ENCODE measurements at places on chromosomes 6 and 20.

- DNase-seq, result no peak
Observed at GRCh38 chr6:109979033-109979921, 1.2 kb downstream of the GPR6 start.

DNA sequence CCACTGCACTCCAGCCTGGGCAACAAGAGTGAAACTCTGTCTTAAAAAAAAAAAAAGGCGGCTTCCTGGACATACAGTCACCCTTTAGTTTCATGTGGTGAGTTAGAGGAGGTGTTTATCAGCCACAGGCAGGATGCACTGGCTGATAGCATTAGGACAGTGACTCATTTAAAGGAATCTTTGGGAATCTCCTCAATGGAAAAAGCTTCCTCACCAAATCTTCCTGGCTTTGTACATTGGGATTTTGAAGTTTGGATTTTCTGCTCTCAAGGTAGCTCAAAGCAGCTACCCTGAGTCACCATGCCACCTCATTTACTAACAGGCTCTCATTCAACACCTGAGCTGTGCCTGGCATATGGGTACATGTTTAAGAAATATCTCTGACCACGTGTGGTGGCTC, 20.2 kb downstream of the PRPH2 start:
- DNase-seq, result no peak

DNA sequence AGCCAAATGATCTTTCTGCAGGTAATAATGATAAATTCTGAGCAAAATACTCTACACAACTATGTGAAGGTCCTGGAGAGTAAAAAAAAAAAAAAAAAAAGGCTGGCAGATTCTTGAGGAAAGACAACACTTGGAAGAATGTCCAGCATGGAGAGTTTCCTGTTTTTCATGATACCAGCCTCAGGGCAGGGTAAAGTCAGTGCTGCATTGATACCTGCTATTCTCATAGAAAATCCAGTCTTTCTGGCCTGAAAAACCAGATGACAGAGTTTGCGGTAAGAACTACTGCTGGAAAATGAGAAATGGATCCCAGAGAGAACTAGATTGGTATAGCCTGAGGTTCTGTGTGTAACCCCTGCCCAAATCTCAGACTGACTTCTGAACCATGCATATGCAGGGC, 89.1 kb downstream of the AFG1L start:
- no peak for DNase-seq

DNA sequence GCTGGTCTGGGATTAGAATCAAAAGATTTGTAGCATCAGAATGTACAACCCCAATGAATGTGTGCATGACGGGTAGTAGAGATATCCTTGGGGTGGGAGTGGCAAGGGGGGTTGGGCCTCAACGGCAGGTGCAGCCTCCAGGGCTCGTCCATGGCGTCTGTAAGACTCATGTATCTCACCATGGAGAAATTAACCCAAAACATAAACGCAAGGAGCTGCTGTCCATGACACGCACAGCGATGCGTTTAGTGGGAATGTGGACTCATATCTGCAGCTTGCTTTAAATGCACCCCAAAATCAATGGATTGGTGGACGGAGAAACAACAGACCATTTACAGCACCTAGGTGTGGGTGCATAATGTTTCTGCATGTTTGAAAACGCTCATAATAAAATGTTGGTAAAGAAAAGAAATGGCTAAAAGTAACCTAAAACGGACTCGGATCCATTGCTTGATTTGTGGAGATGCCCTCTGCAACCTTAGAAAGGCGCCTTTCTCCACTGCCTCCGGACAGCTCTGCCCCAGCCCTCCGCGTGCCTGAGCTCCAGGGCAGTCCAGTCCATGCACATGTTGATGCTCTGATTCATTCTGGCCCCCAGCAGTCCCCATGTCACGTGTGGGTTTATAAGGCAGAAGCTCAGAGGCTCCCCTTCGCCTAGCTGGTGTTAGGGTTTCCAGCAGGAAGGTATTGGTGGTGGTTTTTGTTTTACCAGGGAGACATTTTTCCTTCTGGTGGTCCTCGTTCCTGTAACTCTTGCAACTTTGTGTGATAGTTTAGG, 24.5 kb downstream of the PYGB start:
- no peak for DNase-seq

DNA sequence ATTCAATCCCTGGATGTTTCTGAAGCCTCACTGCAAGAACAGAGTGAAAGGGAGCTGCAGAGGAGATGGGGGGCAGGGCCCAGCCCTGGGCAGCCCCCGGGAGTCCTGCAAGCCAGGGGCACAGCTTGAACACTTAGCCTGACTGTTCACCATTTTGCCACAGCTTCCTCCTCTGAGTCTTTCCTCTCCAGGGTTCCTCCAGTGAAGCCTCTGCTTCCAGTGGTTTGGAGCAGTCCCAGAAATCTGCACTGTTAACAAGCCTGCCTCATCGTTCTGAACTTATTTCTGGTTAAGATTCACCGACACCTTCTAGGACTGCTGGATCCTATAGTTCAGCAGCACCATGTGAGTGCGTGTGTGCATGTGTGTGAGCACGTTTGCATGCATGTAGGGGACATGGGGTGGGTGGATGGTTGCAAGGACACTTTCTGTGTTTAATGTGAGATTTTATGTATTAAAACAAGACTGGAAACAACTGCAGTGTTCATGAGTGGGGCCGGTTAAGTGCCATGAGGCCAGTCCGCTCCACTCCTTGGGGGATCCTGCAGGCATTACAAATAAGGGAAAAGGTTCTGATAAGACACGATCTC, 24.6 kb downstream of the CEBPB start:
- DNase-seq, result no peak

GRCh38 chr6:115896538-115897129, 164.1 kb downstream of the FRK start:
- no peak for DNase-seq

GRCh38 chr6:88441346-88441745, 275.2 kb upstream of the CNR1 start:
- DNase-seq, result no peak

GRCh38 chr6:20841806-20842205, 307.5 kb downstream of the CDKAL1 start:
- no peak for DNase-seq

GRCh38 chr20:42392442-42392841, 774.3 kb upstream of the CHD6 start:
- DNase-seq, result no peak

- no peak for DNase-seq
Observed at GRCh38 chr6:131394768-131395432, 178.1 kb upstream of the ARG1 start.

DNA sequence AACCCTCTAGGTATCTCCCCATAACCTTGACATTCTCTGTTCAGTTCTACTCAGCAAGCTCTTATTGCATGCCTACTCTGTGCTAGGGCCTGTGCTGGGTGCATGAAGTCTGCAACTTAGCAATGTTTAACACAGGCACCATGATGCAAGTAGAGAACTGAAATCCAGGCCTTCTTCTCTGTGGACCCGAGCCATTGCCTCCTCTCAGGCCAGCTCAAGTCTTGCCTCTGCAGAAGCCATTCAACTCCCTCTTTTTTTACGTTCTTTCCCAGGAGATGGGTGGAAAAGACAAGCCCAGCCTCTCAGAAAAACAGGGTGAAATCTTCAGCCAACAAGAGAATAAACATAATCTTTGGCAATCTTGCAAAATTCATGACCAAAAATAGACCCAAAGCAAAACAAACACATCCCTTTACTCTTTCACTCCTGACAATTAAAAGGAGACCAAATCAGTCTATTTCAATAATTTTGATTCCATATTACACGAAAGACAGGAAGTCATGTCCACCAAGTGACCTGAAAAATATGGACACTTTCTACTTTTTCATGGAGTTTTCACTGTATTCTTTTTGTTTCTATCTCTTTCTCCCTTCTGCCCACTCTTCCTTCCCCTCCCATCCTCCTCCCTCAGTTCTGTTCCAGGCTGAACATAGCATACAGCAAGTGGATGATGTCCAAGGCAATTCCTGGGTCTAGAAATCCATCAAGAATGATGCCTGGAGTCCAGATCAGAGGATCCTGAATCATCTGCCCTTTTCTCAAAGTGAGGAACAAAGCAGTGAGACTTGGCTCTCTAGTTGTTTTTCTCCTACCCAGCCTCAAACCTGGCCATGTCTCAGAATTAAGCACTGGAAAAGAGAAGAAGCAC, 45.4 kb upstream of the MOCS1 start:
- no peak for DNase-seq

DNA sequence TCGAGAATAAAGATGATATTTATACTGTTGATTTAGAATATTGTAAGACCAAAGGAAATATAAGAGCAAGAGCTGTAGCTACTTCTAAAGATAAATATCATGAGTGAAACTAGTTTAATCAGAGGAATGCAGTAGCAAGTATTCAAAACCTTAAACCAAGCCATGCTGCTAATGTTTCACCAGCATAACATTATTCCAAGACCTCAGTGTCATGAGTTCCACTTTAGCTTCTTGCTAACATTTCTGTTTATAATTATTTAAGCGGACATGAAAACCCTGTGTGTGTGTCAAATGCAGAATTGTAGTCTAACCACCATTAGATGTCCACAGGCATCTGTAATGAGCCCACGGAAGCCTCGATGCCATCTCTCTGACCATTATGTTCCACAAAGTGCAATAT, 752.6 kb upstream of the MARCKS start:
- no peak for DNase-seq

- peak; percentile 5 for DNase-seq
Observed at GRCh38 chr6:118893064-118893806, 717 bp upstream of the ASF1A start.

DNA sequence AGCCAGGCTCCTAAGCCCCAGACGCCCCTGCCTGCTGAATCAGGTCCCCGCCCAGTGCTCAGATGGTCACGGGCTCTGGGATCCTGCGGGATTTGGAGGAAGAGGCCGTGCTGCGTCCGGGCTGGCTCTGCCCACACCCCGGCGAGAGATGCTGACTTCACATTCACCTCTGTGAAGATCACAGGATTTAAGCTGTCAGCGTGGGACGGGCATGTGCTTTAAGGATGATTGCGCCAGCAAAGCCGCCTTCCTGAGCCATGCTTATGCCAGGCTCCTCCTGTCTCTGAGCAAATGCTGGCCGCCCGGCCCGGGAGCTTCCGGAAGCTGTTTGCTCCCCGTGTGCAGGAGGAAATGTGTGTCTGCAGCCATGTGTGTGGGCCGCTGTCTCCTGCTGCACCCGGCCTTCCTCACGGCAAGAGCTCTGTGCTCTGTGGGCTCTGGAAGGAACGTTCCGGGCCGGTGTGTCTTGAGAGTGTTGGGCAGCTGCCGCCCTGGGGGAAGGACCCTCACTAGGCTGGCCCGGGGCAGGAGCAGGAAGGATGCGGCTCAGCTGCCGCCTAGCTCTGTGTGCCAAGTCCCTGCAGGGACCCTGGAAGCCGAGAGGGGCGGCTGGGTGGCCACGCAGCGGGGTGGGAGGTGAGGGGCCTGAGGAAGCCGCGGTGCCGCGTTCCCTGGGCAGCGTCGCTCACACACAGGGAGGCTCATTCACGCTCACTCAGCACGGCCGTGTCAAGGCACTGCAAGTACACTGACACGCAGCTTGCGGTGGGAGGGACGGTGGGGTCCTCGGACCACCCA, 19.0 kb upstream of the BHLHE23 start:
- DNase-seq, result no peak

- DNase-seq, result no peak
Observed at GRCh38 chr6:22954749-22955385, 385.5 kb downstream of the HDGFL1 start.

DNA sequence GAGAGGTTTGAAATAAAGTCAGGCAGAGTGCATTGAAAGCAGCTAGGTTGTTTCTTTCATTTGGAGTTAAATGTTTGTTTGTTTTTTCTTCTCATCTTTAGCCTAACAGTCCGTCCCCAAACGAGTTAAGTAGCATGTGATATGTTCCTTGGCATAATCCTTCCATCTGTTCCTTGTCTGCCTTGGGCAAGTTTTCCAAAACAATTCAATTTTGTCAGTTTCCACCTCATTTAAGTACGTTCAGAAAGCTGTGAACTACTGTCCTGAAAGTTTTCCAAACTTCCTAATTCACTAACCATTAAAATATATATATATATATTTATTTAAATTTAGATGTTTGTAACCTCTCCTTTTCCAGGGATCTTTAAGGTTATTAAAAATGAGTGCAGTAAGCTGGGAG, 61.8 kb upstream of the HDAC2 start:
- DNase-seq, result no peak

GRCh38 chr6:31239854-31240253, 32.0 kb downstream of the HLA-C start:
- DNase-seq, result no peak

DNA sequence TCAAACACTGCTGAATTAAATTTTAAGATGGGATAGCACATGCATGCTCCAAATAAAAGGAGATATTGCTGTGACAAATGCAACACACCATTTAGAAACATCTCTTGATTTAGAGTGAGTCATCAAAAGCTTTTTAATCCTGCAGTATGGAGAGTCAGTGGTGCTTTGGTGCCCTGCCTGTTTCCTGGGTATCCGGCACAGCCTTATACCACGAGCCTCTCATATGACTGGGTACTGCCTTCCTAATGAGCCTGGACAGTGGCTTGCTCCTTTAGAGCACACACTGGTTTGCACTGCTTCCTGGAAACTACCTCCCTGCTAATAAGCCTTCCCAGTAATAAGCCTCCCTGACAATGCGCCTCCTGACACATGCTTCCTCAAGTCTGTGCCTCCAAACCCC, 65.3 kb upstream of the KCNK16 start:
- DNase-seq, result no peak

DNA sequence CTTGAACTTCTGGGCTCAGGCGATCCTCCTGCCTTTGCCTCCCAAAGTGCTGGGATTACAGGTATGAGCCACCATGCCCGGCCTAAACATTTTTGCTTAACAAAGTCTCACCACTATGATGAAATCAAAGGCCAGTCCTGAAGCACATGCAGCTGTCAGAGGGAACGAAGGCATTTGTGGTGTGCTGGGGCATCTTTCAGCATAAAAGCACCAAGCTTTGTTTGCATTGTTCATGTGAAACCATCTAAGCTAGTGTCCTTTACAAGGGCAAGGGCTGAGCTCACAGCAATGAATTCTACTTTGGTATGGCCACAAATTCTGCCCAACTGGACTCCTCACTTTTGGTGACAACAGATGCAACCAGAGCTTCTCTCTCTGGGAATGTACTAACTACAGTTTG, 66.8 kb downstream of the ZFP64 start:
- no peak for DNase-seq

DNA sequence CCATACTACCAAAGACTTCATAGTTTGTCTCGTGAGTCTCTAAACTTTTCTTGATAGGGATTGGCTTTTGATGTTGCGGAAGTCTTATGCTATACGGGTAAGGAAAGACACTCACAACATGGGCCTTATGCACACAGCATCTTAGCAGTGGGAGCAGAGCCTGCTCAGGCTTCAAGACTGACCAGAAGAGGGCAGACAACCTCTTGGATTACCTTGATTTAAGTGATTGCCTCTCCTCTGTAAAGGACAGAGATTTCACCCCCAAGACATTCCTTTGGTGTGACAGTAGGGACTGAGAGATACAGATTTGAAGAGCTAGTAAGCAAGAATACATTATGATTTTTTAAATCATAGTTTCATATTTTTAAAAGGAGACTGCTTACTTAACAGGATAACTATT, 71.0 kb upstream of the SAMD3 start:
- DNase-seq, result no peak

All from stimulated activated CD8-positive, alpha-beta memory T cell treated with anti-CD3 and anti-CD28 coated beads, Interleukin-4, amount 100 ng/mL, for 1 hour (primary cell).